GM12878 (cell line): ENCODE measurements at places on chromosomes 12 and 14.

DNA sequence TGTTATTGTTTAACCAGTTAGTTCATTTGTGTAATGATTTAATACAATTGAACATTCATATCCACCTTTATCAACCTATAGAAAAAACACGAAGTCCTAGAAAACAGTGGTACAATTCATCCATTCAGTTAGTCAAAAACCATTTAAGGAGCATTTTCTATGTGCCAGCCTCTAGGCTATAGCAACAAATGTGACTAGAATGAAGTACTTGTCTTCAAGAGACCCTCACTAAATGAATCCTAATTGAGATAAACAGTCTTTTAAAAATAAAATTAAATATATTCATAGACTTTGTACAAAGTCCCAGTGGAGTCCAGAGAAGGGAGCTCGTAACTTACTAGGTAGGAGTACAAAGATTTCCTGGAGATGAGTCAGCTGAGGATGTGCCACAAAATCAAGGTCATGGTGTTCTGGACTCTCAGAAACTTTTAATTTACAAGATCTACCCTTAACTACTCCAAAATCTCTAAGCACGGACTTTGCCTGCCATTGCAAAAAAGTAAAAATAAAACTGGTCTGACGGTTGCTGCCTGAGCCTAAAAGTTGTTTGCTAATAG, 430.7 kb upstream of the DCN start:
- DNase-seq = no peak

DNA sequence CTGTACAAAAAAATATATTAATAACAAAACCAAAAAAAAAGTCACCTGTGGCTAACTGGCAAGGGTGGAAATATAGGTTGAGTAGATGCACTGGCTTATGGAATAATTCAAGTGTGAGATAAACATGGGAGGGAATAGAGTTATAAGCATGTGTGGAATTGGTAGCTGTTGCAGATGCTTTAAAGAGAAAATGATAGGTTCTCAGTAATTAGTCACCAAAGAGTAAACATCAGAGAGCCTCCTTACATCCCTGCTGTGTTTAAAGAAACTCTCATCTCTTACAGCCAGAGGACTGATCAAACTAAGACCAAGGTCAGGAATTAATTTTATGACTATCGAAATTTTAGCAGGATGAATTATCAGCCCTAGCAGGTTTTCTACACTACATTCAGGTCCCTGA, 70.5 kb downstream of the EGLN3 start:
- no peak for DNase-seq

DNA sequence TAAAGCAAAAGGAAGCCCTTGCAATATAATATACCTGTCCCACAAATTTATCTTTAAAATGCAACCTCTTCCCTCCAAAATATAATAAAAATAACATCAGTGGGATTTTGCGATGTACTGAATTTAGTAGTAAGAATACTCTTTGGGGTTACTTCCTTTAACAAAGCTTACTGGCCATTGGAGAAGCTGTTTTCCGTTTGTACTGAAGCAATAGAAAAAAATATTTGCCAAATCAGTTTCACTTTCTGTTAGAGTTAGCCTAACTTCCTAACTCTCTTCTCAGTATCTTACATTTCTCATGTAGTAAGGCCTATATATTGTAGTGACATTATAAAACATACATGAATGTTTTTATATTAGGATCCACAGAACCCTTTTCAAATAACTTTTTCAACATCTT, 3.7 kb downstream of the MAX start:
- peak; percentile 37 for DNase-seq

- DNase-seq = no peak
These were observed 20.5 kb downstream of the ACTN1 start for GRCh38 chr14:68958553-68958952.

DNA sequence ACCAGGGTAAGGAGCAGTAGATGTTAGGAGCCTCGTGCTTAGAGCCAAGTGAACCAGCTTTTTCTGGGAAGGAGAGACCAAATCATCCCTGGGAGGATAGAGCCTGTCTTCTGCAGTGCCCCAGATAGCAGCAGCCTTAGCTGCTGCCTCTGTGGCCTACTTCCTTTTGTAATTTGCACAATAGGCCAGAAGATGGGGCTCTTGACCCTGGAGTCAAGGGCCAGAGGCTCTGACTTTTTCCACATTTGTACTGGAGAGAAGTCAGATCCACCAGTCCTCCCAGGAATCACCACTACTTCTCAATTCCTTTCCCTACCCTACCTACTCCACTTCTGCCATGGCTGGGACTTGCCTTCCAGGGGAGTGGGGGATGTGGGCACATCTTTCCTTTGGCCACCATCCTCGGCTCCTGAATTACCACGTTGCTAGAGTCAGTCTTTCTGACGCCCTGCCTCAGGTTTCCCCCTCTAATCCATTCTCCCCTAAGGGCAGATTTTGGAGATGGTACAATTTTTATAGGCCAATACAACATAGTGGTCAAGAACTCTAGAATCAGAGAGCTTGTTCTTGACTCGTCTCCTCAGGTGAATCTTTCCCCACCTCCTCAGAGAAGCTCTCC, 3.3 kb upstream of the SLC4A8 start:
- no peak for DNase-seq

DNA sequence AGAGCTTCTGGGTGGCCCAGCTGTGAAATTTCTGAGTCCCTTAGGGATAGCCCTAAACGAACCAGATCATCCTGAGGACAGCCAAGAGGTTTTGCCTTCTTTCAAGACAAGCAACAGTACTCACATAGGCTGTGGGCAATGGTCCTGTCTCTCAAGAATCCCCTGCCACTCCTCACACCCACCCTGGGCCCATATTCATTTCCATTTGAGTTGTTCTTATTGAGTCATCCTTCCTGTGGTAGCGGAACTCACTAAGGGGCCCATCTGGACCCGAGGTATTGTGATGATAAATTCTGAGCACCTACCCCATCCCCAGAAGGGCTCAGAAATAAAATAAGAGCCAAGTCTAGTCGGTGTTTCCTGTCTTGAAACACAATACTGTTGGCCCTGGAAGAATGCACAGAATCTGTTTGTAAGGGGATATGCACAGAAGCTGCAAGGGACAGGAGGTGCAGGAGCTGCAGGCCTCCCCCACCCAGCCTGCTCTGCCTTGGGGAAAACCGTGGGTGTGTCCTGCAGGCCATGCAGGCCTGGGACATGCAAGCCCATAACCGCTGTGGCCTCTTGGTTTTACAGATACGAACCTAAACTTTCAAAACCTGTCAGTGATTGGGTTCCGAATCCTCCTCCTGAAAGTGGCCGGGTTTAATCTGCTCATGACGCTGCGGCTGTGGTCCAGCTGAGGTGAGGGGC, 38.9 kb downstream of the DAD1 start:
- DNase-seq = peak; percentile 87

DNA sequence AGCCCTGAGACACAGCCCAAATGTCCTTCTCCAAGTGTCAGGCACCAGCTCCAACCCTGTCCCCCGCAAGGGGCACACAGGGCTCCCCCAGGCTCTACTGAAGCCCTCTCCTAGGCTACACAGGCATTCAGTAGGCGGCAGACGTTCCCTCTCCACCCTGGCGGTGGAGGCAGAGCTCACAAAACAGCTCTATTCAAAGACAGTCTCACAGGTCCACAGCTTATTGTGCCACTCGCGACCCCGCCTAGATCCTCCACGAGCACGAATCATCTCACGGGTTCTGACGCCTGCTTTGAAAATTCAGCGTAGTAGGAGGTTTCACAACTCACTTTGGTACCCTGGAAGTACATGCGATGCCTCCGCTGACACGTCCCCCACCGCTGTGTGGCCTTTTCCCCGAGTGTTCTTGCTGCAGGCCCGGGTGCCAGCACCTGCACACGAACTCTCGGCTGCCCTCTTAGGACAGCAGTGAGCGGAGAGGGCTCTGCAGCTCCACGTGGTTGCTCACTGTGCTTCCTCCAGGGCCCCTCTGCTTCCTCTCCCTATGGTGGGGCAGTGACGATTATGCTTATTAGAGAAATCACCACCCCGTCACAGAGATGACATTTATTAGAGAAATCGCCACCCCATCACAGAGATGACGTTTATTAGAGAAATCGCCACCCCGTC, 78.5 kb downstream of the ADGRD1 start:
- DNase-seq = no peak

DNA sequence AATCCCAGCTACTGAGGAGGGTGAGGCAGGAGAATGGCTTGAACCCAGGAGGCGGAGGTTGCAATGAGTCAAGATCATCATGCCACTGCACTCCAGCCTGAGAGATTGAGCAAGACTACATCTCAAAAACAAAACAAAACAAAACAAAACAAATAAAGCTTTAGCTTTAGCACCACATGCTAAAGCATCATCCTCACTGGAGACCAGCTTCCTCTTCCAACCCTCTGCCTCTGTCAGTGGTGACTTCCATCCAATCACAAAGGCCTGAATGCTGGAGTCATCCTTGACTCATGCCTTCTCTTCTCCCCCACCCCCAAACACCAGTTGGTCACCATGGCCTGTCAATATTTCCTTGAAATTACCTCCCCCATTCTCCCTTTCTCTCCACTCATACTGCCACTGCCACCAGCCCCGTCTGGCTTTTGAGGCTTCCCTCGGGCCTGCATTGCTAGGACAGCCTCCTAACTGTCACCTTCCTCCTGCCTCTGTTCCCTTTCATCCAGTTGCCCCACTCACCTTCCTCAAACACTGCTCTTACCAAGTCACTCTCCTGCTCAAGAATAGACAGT, 1.4 kb downstream of the ZNF385A start:
- no peak for DNase-seq

DNA sequence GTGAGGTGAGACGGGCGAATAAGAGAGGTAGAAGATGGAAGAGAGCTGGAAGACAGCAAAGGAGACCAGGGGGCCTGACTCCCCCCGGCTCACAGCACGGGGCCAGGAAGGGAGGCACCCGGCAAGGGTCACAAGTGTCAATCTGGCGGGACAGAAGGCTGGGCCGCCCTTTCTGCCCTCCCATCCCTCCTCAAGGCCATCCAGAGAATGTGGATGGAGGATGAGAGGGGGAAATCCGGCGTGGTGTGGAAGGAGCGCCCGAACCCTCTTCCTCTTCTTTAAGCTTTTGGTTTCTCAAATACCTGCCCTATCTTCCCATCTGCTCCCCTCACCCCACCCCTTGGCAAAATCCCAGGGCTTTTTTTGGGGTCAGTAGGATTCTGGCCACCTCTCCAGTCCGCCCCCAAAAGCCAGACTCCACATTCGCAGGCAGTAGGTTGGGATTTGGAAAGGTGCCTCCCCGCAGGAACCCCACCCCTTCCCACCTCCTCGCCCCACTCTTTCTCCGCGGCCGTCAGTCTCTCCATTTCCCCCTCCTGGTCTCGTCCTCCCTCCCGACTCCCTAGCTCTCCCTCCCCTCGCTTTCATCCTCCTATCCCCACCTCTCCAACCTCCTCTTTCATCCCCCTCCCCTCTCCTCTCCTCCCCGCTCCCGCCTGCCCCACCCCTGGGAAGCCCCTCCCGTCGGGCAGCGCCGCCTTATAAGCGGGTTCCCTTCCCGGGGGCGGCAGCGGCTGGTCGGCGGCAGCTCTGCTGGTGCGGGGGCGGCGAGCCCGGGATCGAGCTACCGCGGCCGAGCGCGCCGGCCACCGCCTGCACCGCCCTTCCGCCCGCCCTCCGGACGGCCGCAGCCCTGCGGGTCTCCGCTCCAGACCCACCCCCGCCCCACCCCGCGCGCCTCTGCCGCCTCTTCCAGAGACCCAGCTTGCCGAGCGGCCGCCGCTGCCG, at the start of gene PTMS:
TSS of gene PTMS (plus strand) at position 730 of the 948 bp plus-strand sequence. CDS start 343 bp downstream, outside the sequence.
- DNase-seq = no peak

GRCh38 chr12:127655691-127656090, 611.3 kb upstream of the TMEM132C start:
- no peak for DNase-seq

- DNase-seq = no peak
These were observed 218.6 kb downstream of the SYT1 start for GRCh38 chr12:79083181-79083580.

DNA sequence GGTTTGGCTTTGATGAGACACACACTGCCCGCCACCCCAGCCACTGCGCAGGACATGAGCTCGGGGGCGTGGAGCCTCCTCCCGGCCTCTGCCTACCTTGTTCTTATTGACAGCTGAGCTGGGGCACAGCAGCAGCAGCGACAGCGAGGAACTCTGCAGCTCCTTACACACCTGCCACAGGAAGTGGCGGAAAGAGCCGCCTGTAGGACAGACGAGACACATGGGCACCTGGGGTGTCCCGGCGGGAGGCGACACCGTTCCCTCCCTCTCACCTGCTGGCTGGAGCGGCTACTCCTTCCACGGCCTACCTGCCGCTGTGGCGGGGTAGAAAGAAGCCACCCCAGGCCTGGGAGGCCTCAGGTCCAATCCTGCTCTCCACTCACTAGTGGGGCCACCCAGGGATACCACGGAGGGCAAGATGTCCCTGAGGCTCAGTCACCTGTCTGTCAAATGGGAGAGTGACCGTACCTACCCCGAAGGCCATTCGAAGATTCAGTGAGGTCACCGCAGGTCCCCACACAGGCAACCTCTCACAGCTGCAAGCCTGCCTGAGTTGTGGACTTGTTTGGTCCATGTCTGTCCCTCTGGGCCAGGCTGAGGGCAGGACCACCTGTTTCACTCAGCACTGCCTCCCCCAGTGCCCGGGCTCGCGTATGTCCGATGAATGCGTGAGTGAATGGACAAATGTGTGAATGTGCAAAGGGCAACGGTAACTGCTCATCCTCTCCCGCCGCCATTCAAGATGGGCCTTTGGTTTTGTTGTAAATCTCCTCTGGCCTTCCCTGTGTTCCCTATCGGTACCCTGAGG, 42.6 kb downstream of the TRAFD1 start:
- no peak for DNase-seq

DNA sequence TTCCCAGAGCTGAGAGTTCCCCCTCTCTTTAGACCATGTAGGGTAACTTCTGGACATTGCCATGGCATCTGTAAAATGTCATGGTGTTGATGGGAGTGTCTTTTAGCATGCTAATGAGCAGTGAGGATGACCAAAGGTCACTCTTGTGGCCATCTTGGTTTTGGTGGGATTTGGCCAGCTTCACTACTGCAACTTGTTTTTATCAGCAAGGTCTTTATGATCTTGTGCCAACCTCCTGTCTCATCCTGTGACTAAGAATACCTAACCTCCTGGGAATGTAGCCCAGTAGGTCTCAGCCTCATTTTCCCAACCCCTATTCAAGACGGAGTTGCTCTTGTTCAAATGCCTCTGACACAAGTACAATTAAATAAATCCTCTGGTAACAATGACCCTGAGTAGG, 244.4 kb downstream of the NEDD1 start:
- DNase-seq = no peak

DNA sequence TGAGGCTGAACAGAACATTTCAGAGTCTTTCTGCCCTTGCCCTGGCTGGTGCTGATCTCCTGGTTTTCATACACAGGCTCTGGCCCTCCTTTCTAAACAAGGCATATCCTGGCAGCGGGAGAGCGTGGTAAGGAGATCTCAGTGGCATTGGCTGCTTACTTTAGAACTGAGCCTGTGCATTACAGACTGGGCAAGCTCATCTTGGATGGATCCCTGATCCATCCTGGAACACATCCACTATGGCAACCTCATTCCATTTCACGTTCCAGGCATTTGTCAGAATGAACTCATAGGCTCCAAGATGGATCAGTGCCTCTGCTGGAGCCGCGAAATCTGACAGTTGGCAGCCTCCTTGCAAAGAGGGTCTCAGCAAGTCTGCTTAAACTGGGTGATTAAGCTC, 224.5 kb upstream of the PELI2 start:
- DNase-seq = no peak

- DNase-seq = no peak
These were observed 7.7 kb upstream of the NFATC4 start for GRCh38 chr14:24360281-24360680.
